DMS79 treated with DMSO at 0.1 percent for 48 hours (cell line): ENCODE measurements at places on chromosomes 4 and X.

DNA sequence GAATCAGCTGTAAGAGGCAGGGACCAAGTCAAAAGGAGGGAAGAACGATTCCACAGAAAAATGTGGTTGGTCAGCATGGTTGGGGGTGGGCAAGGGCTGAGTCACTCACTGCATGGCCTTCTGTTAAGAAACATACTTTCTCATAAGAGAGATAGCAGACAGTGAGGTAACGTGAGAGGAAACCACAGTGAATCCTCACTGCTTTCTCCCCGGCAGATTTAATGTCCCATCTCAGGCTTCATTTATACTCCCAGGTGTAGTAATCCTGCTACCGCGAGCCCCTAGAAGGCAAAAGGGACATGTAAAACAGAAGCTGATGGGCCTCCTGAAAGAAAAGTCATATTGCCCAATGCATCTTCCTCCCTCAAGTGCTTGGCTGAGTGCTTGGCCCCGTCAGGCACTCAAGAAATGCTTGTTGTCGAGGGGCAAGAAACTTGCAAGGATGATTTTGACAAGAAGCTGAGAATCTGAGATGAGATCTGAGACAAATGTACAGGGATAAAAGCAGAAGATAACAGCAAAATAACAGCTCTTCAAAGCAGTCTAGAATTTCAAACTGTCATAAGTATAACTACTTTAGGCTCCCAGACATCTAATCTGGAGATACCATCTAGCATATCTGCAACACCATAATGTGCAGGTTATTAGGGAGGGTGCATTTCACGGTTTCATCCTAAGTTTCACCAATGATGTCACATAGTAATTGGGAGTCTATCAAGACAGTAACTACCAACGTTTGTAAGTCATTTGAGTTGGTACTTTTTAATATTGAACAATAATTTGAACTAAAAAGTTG is 40.2 kb downstream of the SH3KBP1 start:
- no peak for DNase-seq

DNA sequence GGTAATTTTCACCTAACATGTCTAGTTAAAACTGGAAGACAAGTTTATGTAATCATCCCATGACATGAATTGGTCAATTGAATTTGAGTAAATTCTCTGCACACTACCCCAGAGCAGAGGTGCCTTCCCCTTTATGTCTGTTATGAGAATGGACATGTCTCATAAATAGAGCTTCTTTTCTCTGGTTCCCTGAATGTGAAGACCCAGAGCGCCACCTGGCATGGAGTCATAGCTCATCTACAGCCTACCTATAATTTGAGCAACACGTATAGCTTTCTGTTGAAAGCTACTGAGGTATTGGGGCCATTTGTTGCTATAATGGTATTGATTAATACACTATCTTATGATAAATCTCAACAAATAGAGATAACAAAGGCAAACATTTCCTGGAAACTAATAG is 626.5 kb upstream of the GALNTL6 start:
- no peak for DNase-seq

GRCh38 chr4:77203380-77204197 is 46.6 kb downstream of the CCNG2 start:
- peak; percentile 5 for DNase-seq

DNA sequence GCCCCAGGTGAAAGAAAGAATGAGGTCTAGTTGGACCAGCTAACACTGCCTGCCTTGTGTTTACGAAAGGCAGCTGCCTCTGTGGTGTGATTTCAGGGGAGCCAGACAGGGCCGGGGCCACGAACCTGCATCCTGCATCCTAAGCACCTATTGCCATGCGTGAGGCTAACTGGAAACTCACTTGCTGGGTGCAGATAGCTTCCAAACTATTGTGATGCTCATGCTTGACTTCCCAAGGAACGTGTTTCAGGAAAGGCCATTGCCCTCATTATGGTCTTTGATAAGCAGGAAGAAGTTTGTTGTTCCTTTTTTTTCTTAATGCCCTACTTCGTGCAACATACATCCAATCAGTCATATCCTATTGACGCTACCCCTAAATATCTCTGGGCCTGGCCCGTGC is 2.3 kb upstream of the IRF2 start:
- no peak for DNase-seq

- no peak for DNase-seq
Observed at GRCh38 chrX:110406822-110407221, 48.2 kb downstream of the RTL9 start.

- peak; percentile 8 for DNase-seq
Observed at GRCh38 chrX:53682885-53683555, 3.5 kb downstream of the HUWE1 start.

DNA sequence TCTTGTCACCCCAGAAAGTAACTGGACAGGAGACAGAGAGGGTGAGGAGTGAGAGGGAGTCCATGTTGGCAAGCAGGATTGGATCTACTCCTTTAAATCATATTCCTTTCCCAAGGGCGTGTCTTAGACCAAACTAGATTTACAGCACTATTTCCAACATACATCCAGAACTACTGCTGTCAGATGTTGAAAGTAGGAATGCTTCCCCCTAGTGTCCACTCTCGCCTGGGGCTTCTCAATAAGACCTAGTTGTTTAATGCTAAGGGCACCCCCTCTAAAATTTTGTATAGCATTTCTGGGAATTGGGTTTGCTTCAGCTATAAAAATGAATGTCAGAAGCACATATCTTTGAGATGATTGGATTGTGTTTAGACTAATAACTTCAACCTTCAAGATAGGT is 13.3 kb downstream of the OFD1 start:
- DNase-seq = no peak

GRCh38 chr4:55124322-55125076 is 896 bp downstream of the KDR start:
- no peak for DNase-seq

GRCh38 chr4:73872316-73873108 is 3.3 kb downstream of the CXCL1 start:
- no peak for DNase-seq

- peak; percentile 1 for DNase-seq
Observed at GRCh38 chr4:112284662-112285411, 867 bp downstream of the TIFA start.

DNA sequence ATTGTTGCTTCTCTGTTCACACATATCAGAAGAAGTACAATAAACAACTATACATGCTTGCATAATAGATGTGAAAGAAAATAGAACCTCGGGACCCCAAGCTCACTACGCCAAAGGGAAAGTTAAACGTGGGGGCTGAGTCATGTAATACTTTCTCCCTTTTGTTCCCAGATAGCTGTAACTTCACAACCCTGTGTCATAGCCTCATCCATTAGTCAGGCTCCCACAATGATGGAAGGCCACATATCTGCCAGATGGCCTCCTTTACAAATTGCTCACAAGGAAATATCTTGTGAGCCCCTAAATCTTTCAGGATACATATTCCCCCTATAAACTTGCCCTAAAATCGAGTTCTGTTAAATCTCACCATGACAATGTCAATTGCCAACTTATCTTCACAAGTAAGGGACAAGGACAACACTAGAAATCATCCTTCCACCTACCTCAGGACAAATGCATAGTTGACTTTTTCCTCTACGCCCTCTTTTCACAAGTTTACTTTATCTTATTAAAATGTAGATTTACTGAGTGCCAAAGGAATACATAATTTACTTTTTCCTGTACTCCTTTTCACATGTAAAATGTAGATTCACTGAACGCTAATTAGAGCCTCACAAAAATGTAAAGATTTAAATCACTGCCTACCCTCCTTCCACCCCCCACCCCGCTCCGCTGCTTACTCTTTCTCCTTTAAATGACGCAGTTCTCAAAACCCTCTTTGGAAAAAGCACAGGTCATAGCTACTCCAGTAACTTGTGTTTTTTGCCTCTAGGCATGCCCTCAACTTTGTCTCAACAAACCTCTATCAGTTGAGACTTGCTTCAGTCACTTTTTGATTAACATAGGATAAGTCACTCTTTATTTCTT is 477.1 kb downstream of the DTHD1 start:
- DNase-seq = no peak

DNA sequence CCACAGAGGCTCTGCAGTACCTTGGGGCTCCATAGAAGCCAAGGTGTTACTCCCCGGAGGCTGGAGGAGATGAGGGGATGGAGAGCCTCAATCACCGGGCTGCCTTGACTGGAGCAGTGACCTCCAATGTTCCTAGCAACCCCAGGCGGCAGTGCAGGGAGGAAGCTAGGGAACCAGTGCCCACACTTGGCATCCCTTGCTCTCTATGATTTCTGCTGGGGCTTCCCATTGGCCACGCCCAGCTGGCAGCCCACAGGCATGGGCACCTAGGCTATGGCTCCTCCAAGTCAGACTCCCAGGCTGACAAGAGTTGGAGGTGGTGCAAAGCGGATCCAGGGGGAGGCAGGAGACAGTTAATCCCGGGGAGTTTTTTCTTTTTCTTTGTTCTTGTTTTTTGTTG is 229.7 kb downstream of the EVC2 start:
- DNase-seq = no peak

GRCh38 chr4:85268961-85269360 is 206.0 kb upstream of the ARHGAP24 start:
- no peak for DNase-seq

DNA sequence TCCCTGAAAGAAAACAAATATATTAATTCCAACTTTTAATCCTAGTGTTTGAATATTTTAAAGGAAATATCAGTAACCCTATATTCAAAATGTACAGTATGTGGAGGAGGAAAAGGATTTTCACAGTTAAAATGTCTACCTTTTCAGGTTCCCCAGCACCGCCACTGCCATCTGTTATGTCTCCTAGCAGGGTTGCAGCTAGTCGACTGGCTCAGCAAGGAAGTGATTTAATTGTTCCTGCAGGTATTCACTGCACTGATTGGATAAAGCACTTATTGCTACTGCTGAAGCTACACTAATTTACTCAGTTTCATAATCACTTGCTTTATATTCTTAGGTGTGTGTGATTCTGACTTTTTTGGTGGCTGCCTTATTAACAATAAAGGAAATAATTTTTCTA is 65.5 kb upstream of the FHDC1 start:
- DNase-seq = no peak

DNA sequence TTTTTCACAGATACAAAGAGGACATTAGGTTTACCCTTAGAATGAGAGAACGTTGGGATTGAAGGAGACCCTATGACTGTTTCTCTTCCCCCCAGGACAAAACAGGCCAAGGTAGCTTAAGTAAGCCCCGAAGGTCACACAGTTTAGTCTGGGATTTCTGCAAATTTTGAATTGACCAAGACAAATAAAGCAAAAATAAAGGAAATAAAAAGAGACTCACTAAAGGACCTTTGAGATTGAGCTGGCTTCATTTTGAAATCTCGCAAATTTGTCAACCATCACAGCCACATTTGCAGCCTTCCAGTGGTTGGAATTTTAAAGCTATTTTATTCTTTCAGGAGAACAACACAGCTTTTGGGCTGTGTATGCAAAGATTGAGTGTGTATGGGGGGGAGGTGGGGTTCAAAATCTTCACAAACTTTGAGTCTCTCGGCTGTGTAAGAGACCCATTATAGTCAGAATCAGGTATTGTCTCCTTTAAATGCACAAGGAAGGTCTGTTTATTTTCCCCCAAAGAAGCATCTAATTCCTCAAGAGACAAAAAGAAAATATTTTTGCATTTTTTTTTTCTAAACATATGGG is 4.2 kb downstream of the TMSB4X start:
- DNase-seq = no peak

DNA sequence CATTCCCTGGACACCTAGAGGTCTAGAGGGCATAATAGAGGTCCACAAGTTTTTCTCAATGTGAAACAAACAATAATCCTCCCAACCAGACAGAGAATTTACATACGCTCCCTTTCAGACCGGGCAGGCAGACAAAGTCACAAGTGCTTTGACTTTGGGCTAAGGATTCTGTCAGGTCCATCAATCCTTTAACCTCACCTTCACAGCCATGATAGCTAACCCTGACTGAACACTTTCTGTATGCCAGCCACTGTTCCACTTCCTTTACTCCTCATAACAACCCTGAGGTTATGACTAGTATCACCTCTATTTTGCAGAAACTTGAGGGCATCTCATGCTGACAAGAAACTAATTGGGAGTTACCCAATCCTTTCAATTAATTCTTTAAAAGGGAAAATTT is 118.8 kb upstream of the AFF2 start:
- DNase-seq = no peak

DNA sequence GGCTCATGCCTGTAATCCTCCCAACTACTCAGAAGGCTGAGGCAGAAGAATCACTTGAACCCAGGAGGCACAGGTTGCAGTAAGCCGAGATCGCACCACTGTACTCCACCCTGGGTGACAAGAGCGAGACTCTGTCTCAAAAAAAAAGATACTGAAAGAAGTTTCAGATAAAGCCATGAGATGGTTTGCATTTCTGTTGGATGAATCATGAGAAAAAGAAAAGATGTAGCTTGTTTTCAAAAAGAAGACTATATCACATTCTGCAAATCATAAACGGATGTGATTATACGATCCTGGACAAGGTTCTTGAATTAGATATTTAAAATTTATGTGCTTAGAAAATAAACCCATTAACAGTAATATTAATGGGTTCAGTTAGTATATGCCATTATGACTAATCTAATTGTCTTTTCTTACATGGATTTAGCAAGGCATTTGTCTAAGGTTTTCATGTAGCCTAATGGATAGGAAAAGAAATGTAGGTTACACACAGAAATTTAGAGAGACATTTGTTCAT is 345.9 kb downstream of the SLC7A11 start:
- no peak for DNase-seq

- DNase-seq = no peak
Observed at GRCh38 chrX:139820358-139820984, 112.4 kb downstream of the ATP11C start.

DNA sequence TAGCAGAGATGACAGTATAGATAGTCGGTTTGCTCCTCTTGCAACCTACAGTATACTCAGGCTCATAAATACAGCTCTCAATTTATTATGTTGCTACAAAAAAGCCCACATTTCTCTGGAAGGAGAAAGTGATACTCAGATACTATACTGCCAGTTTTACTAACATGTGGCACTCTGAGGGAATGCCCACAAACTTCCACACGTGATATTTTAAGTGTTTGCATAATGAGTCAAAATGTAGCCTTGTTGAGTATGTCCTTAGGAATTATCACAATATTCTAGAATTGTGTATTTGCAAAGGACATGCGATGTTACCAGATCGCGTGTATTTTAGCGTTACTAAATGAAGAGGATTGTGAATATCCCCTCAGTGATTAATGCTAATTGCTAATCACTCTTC is 929.1 kb downstream of the STIM2 start:
- DNase-seq = no peak

- DNase-seq = no peak
Observed at GRCh38 chrX:96771486-96771885, 86.8 kb downstream of the DIAPH2 start.

- no peak for DNase-seq
Observed at GRCh38 chrX:49610718-49611310, 12.0 kb downstream of the GAGE1 start.

DNA sequence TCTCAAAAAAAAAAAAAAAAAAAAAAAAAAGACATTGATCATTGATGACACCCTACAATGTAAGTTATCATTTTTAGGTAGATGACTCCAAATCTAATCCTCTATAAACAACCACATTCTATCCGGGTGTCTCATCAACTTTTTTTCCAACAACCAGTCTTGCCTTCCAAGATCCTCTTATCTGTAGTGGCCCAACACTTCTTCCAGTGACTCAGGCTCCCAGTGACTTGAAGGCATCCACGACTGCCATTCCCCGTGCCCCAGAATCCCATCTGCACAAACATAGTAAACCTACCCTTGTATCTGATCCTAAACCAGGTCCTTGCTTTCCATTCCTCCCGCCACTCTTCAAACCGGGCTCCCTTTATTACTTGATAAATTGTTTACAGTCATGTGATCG is 15.6 kb upstream of the TSPAN5 start:
- no peak for DNase-seq

GRCh38 chr4:47899639-47900038 is 14.7 kb downstream of the NFXL1 start:
- no peak for DNase-seq
